Fibroblast of skin of scalp (primary cell): ENCODE measurements at places on chromosomes 5 and 9.

DNA sequence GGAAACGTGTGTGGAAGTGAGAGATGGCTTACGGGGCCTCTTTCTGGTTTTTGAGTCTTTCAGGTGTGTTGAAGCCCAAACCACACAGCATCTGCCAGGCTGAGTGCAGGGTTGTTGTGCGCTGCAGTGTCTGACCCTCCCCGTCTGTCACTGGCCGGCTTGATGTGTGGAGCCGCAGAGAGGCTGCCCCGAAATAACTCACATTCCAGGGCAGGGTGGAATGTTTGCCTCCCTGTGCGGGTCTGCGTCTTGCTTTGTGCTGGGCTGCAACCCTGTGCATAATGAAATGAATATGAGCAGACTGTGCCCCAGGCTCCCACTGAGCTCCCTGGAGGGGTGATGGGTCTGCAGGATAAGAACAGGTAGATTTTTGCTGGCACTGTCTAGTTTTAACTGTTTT is 9.9 kb upstream of the PLEKHG4B start:
- DNase-seq = peak; percentile 78

GRCh38 chr9:8282535-8282934 is 483.0 kb upstream of the DMAC1 start:
- no peak for DNase-seq

GRCh38 chr5:151692312-151692711 is 5.6 kb upstream of the SPARC start:
- DNase-seq = no peak

GRCh38 chr5:124439609-124440008 is 306.8 kb downstream of the ZNF608 start:
- DNase-seq = no peak

- no peak for DNase-seq
Measured at GRCh38 chr9:36051317-36051716, 14.6 kb downstream of the RECK start.

GRCh38 chr9:70362952-70363351 is 51.5 kb downstream of the KLF9 start:
- no peak for DNase-seq

DNA sequence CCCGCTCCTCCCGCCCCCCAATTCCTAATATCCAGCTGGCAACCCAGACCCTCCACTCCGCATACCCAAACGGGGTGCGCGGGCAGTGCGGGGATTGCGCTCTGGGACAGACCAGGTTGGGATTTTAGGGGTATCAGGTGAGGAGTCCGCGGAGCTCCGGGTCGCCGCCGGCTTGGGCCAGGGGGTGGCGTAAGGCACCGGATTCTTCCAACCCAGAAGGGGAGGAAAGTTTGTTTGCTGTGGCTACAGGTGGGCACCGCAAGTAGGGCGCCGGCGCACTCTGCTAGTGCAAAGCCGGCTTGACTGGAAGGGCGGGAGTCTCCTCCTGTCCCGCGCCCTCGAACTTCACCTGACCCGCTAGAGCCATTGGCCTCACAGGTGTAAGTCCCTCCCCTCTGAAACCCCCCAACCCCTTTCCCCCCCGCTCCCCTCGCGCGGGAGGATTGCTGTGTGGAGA is 709 bp downstream of the IQGAP2 start:
- no peak for DNase-seq

DNA sequence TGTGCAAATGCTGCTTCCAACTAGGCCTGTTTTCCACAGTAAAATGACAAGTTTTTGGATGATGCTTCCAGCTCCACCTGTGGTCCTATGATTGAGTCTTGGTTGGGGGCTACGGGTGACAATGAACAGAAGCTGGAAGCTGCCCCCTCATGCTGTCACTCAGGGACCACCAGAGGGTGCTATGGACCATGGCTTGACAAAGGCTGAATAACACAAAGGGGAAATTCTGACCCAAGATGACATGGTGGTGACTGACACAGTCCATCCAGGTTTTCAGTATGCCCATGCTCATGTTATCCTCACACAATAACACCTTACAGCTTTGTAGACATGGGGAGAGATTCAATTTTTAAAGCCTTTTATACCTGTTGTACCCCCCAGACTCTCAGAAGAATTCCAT is 23.9 kb upstream of the SAP30L start:
- DNase-seq = peak; percentile 25

GRCh38 chr5:108171759-108172158 is 210.1 kb downstream of the FBXL17 start:
- DNase-seq = no peak

DNA sequence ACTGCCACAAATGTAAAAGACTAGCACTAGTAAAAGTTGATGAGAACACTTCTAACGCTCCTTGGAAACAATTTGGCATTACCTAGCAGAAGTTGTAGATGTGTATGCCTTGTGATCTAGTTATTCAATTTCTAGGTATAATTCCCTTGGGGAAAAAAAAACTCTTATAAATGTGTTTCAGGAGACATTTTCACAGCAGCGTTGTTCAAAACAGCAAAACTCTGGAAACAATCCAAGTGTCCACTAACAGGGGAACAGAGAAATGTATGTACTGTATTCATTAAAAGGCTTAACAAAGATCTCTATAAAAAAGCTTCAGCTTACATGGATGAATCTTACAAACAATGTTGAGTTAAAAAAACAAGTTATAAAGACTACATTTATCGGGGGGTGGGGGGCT is 30.4 kb downstream of the NR3C1 start:
- no peak for DNase-seq

- DNase-seq = no peak
Measured at GRCh38 chr9:26950521-26950920, 3.5 kb upstream of the PLAA start.

DNA sequence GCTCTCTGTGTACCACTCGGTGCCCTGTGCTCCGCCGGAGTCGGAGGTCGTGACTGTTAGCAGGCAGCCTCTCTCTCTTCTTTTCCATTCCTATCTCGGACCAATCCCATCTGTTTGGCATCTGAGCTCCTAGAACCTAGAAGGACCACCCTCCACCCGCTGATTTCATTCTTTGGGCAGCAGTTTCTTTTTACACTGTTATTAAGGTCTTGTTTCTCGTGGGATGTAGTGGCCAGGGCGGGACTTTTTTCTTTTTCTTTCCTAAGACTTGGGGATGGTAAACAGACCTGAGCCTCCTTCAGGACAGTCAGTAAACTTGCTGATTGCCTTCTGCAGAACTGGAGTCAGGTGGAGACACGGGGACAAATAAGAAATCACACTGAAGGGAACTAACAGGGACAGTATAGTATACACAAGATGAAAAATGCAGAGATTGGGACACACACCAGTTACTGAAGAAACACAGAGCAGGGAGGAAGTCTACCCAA is 500 bp downstream of the URM1 start:
- DNase-seq = no peak

DNA sequence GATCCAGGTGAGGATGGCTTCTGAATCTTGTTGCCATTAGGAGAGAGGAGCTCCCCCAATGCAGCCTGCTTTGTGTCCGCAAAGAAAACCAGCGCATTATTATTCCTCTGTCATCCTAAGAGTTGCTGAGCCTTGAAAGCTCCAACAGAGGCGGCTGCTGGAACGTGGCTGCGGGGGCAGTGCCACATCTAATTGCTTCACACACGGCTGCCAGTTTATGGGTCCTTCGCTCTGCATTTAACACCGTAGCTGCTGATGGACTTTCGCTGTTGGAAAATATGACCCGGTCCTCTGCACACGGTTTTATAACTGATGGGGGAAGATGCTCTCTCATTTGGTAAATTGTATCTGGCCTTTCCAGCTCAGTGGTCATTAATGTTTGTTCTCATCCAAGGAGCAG is 38.0 kb downstream of the ZNF622 start:
- no peak for DNase-seq

DNA sequence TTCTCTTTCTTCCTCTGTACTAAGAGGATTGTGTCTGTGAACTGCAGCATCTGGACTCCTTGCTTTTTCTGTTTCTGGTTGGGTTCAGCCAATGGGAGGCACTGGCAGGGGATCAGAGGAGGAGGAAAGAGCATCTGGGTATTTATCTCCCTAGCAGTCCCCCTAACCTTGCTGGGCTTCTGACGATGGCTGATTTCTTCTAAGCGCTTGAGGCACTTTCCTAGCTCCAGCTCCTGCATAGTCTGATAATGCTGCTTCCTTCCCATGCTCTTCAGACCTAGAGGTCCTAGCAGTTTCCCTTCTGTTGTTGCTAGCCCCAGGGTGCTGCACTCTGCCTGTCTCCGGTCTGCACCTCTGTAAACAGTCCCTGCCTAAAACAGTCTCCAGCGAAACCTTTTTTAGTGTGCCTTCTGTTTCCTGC is 225.1 kb downstream of the PDZD2 start:
- DNase-seq = no peak

DNA sequence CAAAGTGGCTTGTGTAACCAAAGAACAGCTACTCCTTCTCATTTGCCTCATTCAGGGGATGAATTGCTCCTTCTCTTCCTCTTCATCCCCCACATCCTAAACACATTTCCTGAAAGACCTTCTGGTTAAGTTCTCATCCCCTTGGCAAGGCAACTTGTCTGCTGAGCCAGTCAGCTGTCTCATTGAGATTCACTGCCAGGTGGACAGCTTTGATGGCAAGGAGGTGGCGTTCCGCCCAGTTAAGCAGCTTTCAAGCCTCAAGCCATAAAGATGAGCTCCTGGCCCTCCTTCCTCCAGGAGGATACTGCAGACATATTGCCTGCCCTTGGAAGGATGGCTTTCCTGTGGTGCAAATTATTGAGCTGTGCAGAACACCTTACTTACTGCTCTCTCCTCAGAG is 448.6 kb upstream of the MPDZ start:
- no peak for DNase-seq

GRCh38 chr5:94422812-94423211 is 195.6 kb downstream of the KIAA0825 start:
- DNase-seq = no peak
